ENCODE measurements at places on chromosomes 2 and 18. TPM values are rescaled to one million over a fixed set of nuclear protein-coding genes. Genes with fewer than 3 reads are reported as not detected.

RSAD2 gene
- 0.40 TPM for total RNA-seq

PPP1R7 gene
- total RNA-seq: 104 TPM

ERFE gene
- 0.92 TPM for total RNA-seq

GALR1 gene
- not detected for total RNA-seq
